GM23338 (cell line): ENCODE measurements at places on chromosomes 13 and 19. TPM values are rescaled to one million over a fixed set of nuclear protein-coding genes. Genes with fewer than 3 reads are reported as not detected.

Gene SOX1
- total RNA-seq, result 0.04 and 0.17 TPM in 2 replicates

Gene SMIM44
- total RNA-seq, result not detected in 2 replicates

Gene TNNI3
- 21.5 and 27.9 TPM in 2 replicates for total RNA-seq

Gene UNC13A
- total RNA-seq, result 25.0 and 30.4 TPM in 2 replicates

Gene FXYD1
- total RNA-seq, result 1.5 and 1.7 TPM in 2 replicates

Gene POP4
- total RNA-seq, result 35.5 and 37.2 TPM in 2 replicates

Gene CEACAM19
- total RNA-seq, result 0.16 and 0.38 TPM in 2 replicates

Gene FFAR2
- total RNA-seq, result not detected in 2 replicates

Gene MYO1F
- total RNA-seq, result 3.8 and 3.9 TPM in 2 replicates

Gene EDNRB
- total RNA-seq, result 28.9 and 29.2 TPM in 2 replicates

Gene GSK3A
- total RNA-seq, result 40.7 and 47.0 TPM in 2 replicates

Gene PROZ
- total RNA-seq, result not detected in 2 replicates

Gene KLK7
- 0.19 and 1.4 TPM in 2 replicates for total RNA-seq

Gene USPL1
- 17.9 and 24.1 TPM in 2 replicates for total RNA-seq

Gene SBSN
- total RNA-seq, result not detected in 2 replicates

Gene ZNF471
- total RNA-seq, result 1.1 TPM in 2 replicates

Gene CCNA1
- 7.4 and 8.1 TPM in 2 replicates for total RNA-seq

Gene TDRD12
- total RNA-seq, result 2.2 and 2.8 TPM in 2 replicates

Gene C5AR2
- total RNA-seq, result 0.28 TPM in 1 of 2 replicates, not detected in the other
